ENCODE measurements at places on chromosomes 7 and 10. TPM values are rescaled to one million over a fixed set of nuclear protein-coding genes. Genes with fewer than 3 reads are reported as not detected.

GRCh38 chr7:31372231-31372959, 31.9 kb upstream of the NEUROD6 start:
- DNase-seq, result no peak

DNA sequence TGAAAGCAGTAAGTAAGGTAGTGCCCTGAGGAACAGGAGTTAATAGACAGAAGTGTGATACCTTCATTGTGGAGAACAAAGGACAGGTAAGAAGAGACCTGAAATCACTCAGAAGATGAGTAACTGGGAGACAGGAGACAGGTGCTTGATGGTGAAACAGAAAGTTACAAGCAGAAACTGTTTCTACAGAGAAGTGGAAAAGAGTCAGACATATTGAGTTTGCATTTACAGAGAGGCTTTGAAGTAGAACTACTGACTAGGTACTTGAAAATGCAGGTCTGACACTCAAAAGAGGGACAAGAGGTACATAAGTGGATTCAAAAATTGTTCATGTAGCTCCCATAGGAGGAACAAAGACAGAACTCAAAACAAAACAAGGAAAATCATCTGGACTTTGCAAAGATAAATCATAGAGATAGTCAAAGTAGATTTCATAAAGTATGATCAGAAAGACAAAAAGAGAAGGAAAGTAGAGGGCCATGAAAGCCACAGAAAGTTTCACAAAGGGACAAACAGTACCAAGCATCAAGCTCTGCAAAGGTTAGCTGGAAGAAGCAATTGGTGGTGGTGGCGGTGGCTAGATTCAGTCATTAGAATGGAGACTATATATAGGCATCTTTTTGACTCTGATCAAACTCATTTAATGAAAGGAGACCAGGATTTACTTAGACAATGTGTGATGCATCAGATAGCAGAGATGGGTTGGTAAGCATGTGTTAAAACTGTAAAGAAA, 198.4 kb downstream of the PCLO start:
- DNase-seq, result no peak

The CPN1 gene
- 3.1 TPM for polyA plus RNA-seq

The CREM gene
- 49.2 TPM for polyA plus RNA-seq

- DNase-seq, result no peak
Observed at GRCh38 chr10:65319493-65319892, 1606.3 kb upstream of the LRRTM3 start.

- DNase-seq, result no peak
Observed at GRCh38 chr7:134391223-134391622, 67.7 kb downstream of the AKR1B1 start.
